Epithelial cell of prostate (primary cell): ENCODE measurements at places on chromosomes 7 and 10.
A peak's percentile ranks its signal among the peaks of the same experiment; 100 is the strongest.

DNA sequence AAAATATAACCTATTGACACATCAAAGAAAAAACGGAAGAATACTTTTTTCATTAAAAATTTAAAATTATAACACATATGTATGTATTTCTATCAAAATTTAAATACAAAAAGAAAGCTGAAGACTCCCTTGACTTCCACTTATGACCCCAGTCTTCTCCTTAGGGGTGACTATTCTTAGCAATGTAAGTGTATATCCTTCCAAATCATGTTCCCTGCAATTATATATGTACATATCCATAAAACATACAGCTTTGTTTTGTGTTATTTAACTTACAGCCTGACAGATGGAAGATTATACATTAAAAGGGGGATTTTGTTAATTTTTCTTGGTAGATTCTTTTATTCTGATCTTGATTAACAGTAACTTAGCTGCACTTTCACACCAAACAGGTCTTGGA lies 9.1 kb downstream of the GLUD1 start:
- DNase-seq: no peak

DNA sequence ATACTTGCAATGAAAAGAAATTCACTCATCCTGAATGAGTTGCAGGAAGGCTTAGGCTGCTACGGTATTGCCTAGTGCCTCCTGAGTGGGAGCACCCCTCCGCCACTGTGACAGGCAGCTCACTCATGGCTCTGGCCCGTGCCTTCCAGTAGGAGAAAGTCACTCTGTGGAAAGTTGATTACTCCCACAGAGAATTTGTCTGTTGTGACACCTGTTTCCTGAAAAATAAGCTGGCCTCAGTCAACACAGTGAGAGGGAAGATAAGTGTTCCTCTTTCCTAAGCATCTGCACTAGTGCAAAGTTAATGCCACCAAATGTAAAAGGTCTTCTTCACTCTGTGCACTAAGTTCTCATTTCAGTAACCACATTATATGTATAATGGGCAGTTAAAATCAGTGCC lies 158.8 kb upstream of the INHBA start:
- DNase-seq: no peak

DNA sequence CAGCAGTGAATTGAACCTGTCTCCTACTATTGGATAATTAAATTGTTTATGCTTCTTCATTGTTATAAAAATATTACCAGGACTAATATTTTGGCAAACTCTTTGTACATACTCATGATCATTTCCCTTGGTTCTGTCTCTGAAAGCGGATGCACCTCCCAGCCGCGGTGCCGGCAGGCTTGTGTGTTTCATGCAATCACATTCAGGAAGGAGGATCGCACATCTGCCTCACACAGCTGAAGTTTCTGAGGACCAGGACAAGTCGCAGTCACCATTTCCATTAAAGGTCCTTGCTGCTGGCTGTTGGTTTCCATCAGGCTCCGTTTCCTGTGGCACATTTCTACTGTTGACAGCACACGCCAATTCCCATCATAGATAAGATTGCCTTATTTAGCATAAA lies 117.8 kb upstream of the SHH start:
- DNase-seq: no peak

GRCh38 chr10:104456802-104457542 lies 103.3 kb downstream of the CFAP58 start:
- DNase-seq: no peak

DNA sequence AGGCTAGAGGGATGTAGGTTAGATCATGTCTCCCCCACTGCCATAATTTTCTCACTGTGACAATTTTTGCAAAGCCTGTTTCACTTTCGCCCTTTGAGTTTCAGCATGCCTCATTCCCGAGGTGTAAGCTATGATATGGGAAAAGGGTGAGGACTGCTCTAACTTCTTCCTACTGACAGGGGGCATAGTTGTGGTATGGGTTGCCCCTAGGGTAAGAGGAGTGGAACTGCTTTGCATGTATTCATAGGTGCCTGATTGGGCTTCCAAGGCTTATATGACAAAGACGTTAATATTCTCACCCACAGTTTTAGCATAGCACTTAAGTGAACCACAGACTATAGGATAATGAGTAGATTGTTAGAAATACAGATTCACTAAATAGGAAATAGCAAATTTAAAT lies 148.7 kb downstream of the BBS9 start:
- DNase-seq: no peak

- DNase-seq: no peak
Observed at GRCh38 chr10:78327778-78328591, 294.3 kb downstream of the RPS24 start.

DNA sequence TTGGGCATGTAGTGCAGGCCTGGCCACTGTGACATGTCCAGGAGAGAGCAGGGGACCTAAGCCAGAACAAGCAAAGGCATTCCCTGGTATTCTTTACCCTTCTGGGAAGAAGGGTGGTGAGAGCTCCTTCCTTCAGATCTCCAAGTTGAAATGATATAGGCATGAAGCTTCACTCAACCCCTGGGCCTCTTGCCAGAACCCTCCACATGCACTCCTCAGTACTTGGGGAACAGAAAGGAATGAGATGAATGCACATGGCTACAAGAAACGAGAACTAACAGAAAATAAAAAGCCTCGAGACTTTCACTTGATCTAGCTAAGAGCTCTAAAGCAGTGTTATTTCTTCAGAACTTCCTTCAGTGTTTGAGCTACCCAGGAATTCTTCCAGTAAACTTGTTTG lies 262.2 kb downstream of the ETV1 start:
- no peak for DNase-seq

DNA sequence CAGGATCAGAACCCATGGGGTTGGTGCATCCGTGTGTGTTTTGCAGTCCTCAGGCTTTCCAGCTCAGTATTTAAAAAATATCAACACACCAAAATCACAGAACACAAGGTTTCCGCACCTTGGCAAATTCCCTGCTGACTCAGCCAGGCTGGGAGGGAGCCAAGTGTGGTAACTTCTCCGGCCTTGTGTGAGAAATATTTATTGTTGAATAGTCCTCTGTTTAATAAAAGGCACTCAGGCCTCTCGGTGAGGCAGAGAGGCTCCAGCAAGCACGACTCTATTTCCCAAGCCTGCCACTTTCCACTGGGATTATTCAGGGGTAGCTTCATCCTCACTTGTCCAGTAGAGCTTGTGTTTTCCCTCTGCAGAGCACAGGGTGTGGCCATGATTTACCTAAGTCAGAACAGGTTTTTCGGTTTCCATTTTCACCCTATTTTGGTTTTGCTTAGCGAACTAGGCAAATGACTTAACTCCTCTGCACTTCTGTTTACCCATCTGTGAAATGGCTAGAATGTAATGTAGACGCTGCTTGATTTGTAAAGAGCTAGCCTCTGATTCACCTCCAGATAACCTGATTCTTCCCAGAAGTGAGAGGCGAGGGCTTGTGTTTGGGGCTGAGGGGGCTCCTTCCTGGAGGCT lies 13.0 kb upstream of the CHST15 start:
- DNase-seq: peak; percentile 78

DNA sequence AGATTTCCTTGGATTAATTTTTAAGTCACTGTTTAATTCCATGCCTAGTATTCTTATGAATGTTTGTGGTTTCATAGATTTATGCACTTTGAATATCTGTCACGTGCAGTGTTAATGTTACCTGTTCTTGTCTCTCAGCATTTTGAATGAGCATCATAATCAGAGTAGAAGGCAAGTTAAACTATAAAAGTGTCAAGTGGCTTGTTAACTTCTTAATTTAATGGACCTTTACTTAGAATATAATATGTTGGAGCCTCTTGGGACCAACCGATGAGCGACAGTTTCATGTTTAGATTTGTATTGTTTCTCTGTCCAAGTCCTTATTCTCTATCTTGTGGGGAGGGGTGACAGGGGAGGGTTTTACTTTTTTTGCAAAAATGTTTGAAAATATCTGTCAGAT lies 50.6 kb upstream of the MTURN start:
- DNase-seq: no peak

DNA sequence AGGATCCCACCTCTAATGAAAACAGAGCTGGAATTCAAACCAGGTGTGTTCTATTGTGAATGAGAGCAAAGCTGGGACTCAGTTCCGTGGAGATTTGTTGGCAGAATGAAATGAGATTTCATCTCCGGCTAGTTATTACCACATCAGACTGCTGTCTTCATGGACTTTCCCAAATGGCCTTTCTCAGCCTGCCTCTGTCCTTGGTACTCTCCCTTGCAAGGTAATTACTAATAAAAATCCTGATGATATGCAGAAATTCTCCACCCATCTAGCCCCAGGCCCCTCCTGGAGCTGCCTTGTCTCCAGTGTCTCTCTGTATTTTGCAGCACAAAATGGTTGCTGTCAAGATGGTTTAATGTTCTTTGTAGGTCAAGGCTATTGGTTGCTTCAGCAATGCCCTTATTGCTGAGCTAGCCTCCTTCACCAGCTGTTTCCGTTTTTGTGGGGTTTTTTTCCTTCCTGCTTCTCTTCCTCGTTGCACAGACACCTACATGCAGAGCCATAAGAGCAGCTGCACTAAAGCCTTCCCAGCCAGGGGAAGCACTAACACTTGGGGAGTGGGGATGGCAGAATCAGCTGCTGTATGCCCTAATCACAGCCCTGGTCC lies 185.0 kb upstream of the GHITM start:
- DNase-seq: no peak

DNA sequence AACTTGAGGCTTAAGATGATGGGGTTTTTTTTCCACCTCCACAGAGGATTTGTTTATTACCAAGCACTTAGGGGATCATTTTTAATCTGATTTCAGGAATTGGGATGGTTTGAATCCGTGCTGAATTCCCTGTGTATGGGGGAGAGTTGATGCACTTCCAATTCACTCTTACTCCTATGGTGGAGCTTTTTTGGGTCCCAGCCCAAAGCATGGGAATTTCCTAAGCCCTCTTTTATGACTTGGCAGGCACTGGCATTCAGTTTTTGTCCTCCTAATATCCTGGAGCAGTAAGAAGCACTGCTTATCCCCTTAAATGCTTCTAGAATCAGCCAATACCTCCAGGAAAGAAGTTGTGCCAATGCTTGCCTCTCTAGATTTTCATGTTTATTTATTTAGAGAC lies 78.7 kb downstream of the HYCC1 start:
- no peak for DNase-seq

GRCh38 chr7:84548366-84549365 lies 354.1 kb upstream of the SEMA3A start:
- no peak for DNase-seq

GRCh38 chr10:33025039-33025438 lies 67.0 kb upstream of the ITGB1 start:
- no peak for DNase-seq

- DNase-seq: no peak
Observed at GRCh38 chr7:35555386-35555785, 139.5 kb downstream of the HERPUD2 start.

GRCh38 chr7:112580717-112581435 lies 100.1 kb downstream of the LSMEM1 start:
- DNase-seq: no peak

DNA sequence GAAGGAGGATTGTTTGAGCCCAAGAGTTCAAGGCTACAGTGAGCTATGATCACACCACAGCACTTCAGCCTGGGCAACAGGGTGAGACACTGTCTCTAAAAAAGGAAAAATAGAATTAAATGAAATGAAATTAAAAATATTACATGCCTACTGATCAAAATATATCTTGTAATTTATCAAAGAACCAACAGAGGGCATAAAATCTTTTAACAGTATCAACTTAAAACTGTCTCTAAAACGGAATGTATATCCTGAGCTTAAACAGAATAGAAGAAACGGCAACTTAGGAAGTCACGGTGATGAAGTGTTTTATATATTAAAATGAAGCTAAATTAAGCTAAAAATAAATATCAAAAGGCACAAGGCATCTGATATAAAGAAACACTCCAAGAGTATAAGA lies 78.8 kb downstream of the MTPAP start:
- no peak for DNase-seq

- DNase-seq: no peak
Observed at GRCh38 chr10:37623506-37623905, 233.9 kb downstream of the ZNF248 start.

DNA sequence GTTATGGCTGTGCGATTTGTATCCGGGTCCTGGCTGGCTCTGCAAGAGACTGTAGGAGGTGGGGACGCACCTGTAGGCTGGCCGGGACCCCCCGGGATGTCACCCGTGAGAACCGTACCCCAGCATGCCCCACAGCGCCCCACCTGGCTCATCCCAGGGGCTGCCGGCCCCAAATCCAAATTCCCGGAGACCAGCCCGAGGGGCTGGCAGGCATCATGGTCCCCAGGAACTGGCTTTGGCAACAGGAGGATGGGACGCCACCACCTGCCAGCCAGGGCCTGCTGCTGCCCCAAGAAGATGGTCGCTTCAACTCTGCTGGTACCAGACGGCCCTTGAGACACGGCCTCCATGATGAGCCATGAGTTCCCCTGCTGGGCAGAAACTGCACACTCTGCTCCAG lies 239.4 kb downstream of the ELFN1 start:
- DNase-seq: no peak

GRCh38 chr10:110259317-110259716 lies 45.4 kb downstream of the SMNDC1 start:
- DNase-seq: no peak

DNA sequence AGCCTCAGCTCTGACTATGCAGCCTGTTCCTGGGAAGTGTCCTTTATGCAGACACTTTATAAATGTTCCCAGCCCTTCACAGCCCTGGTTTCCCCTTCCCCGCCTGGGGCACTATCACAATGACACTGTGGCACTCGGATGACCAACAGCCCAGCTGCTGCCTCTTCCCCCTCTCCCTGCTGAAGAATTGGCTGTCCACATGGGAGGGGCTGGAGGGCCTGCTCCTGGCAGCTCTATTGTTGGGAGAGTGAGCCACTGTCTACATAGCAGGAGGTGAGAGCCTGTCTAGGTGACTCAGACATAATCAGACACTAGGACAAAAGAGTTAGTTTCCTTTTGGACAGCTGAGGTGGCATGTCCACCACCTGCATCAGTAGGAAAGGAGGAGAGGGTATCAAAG lies 437.5 kb downstream of the PLXNA4 start:
- peak; percentile 60 for DNase-seq

GRCh38 chr10:120042705-120043104 lies 150.2 kb downstream of the SEC23IP start:
- DNase-seq: no peak

GRCh38 chr10:93595378-93596161 lies 5.5 kb downstream of the RBP4 start:
- DNase-seq: no peak

DNA sequence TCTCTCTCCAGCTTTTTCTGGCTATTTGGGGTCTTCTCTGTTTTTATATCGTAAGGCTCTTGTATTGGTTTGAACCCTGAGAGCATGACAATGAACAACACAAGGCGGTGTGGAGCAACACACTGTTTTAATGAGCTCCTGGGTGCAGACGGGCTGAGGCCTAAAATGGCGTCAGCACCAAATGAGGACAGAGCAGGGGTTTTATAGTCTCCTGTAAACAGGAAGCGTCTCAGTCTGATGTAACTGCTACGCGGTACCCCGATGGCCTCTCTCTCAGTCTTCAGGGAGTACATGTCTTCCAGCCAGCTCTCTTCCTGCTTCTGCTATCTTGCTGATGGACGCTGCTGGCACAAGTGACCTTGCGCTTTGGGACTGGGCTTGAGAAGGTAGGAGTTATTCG lies 95.9 kb upstream of the CCDC71L start:
- DNase-seq: no peak

DNA sequence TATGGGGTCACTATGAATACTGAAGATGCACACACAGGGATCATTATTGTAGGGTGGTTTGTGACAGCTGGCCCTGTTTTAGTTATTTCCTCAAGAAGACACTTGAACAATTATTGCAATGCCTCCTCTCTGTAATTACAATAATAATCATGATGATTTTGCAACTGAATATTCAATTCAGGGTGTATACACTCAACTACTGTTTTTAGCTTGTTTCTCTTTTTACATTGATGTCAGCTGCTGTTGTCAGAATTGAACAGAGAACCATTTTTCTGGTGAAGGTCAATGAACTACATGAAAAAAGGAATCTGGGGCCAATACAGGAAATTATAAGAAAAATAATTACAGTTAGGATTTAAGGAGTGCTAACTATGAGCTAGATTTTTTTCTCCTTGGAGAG lies 28.6 kb upstream of the MKLN1 start:
- DNase-seq: no peak
